ENCODE measurements at places on chromosomes 7 and 10.

GRCh38 chr7:94425546-94425945 lies 30.9 kb downstream of the COL1A2 start:
- DNase-seq, result no peak

- no peak for DNase-seq
Measured at GRCh38 chr10:28008054-28008453, 9.2 kb upstream of the ODAD2 start.

- DNase-seq, result no peak
Measured at GRCh38 chr7:129083525-129083924, 28.6 kb upstream of the TNPO3 start.

- DNase-seq, result peak; percentile 30
Measured at GRCh38 chr7:56287429-56288138, 171.4 kb upstream of the NUPR2 start.

DNA sequence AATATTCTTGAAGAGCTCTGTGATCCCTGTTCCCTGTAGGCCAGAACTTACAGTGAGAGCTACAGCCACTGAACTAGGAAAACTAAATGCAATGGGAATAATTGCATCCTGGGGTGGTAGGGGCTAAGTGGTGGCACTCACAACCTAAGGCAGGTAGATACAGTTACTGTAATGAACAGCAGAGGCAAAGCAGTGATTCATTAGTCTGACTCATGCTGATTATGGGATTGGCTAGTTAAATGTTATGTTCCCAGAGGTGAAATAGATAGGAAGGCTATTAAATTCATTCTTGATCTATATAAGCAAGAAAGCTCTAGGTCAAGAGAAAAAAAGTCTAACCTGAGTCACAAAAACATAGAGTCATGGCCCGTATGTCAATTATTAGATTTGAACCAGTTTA lies 173.1 kb upstream of the MALRD1 start:
- no peak for DNase-seq

DNA sequence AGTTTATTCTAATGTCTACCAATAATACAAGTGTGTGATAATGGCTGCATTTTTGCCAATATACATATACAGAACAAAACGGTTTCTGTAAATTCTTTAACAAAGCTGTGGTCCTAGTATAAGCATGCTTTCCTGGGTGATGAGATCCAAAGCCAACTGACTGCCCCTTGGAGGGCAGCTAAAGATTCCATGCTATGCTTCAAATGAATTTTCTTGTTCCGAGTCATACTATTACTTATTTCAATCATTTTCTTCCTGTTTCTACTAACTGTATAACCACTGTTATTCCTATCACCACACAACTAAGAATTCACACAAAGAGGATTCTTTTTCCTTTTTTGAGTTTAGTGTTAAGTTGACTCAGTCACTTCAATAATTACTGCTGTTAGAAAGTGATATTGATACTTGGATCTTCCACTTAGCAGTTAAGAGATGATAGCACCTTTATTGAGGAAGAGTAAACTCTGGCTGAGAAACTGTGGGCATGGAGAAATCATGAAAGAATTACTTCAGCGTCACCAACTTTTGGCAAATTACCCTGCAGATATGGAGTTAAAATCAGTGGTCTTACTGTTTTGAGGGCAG lies 197.5 kb downstream of the ARL4A start:
- DNase-seq, result no peak

DNA sequence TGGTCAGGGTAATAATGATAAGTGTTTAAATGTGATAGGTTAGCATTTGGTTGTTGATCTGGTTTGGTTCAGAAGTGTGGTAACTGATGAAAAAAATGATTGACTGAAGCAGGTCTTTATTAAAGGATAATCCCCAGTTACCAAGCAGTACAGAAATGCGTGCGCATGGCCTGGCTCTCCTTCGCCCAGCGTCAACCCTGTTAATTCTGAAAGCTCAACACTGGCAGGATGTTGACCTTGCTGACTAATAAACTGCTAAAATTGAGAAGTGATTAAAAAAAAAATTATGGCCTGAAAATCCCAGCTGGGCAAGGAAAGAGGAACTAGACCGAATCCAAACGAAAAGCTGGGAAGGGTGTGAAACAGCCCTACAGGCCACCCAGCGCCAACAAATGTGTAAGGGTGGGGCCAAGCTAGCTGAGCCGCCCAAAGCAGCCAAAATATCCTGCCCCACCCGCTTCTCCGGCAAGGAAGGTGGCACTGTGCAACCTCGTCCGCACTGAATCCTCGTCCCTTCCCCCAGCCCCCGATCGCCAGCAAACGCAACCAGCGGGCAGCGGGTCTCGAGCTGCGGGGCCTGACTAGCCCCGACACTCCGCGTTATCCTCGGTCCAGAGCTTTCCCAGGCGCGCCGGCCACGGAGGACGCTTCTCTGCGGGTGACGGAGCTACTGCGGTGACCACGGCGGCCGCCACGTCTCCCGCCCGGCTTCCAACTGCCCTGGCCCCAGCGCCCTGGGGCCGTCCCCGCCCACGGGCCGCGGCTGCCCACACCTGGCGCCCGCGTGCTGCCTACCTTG lies 561 bp downstream of the SHTN1 start:
- peak; percentile 61 for DNase-seq

GRCh38 chr7:42491106-42491505 lies 254.1 kb upstream of the GLI3 start:
- no peak for DNase-seq

DNA sequence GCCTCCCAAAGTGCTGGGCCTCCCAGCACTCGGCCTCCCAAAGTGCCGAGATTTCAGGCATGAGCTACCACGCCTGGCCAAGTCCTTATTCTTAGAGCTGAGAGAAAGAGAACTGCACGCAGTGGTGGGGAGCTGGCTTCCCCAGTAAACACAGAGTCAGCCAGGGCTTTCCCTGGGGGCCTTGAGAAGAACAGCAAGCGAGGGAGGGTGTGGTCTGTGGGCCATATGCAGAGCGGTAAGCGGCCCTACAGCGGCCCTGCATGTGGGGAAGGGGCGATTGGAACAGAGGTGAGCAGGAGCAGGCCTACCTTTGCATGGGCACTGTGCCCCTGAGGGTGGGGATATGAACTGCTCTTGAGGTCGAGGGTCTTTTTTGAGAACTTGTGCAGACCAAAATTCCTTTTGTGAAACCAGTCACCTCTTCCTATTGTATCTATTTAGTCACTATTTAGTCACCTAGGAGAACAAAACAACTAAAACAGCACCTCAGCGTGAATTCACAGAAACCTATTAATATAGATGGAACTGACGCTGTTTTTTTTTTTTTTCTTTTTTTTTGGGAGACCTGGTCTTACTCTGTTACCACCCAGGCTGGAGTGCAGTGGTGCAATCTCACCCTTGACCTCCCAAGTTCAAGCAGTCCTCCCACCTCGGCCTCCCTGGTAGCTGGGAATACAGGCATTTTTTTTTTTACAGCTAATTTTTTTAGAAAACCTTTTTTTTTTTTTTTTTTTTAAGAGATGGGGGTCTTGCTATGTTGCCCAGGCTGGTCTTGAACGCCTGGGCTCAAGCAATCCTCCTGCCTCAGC lies 36.9 kb upstream of the SH2D4B start:
- no peak for DNase-seq

DNA sequence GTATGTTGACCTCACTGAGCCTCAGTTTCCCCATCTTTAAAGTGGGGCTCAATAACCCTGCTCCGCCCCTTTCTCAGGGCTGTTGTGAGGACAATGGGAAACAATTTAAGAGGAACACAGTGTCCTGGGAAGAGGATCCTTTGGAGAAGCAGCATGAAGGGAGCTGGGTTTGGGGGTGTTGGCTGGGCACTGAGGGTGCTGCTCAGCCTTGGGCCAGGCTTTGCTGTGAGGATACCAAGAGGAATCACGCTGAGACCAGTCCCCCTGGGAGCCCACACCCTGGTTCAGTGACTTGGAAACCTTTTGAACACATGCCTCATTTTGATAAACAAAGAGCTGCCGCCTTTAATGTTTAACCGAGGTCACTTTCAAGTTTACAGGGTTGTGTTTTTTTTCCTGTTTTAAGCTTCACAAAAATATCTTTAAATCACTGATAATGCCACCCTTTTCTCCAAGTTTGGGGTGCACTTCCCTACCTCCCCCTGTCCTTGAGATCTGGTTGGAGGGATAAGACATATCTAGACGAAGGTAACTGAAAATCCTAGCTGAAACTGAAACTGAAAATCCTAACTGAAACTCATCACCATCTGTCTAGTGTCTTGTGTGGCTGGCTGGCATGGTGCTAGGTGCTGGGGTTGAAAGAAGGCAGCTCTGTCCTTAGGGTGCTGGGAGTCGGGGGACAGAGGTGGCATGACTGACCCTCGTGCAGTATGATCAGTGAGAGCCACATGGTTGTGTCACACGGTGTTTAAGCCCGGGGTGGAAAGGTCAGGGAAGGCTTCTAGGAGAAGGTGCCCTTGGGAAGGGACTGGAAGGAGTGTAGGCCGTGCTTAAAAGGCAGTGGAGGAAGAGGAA lies 27.7 kb downstream of the ZNF775 start:
- no peak for DNase-seq

GRCh38 chr10:110649347-110650264 lies 5.5 kb downstream of the RBM20 start:
- no peak for DNase-seq

DNA sequence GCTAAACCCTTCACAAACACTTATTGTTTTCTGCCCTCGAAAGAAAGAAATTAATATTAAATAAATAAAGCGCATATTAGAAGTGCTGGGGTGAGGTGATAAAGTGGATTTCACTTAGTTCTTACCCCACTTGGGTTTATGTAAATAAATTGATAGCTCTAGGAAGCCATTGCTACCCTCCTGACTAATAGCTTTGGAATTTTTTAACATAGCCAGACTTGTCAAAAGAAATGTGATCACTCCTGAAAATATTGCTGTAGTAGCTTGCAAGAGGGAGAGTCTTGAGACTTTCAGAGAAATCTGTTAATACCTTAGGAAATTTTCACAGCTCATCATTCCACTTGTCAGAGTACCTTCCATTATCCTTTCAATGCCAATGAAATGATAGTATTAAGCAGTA lies 7.6 kb downstream of the ARL5B start:
- no peak for DNase-seq

DNA sequence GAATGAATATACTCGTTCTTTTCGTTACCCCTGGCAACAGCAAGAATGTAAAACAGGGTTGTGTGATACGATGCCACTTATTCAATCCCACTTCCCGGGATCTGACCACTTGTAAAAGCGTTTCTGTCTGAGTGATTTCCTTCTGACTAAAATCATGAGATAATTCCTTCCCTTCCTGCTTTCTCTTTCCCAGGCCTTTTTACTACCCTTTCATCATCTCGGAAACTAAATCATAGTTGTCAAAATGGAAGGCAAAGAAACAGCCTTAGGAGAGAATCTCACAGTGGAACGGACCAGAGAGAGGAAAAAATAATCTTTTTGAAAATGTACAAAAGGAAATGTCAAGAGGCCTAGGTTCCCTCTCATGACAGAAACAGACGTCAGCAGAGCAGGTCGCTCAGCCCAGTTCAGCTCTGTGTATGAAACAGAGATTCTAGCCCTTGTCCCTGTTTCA lies 29.8 kb downstream of the DIP2C start:
- peak; percentile 34 for DNase-seq

GRCh38 chr10:90859321-90859751 lies 1.5 kb upstream of the HTR7 start:
- DNase-seq, result no peak

GRCh38 chr7:116403265-116403664 lies 96.3 kb upstream of the CAV2 start:
- DNase-seq, result no peak

GRCh38 chr7:72336382-72336631 lies 75.8 kb downstream of the CALN1 start:
- no peak for DNase-seq

GRCh38 chr10:129171812-129172211 lies 295.2 kb upstream of the MGMT start:
- no peak for DNase-seq

- DNase-seq, result no peak
Measured at GRCh38 chr7:26668821-26669220, 195.6 kb downstream of the SKAP2 start.

GRCh38 chr10:17406036-17406834 lies 48.2 kb downstream of the ST8SIA6 start:
- no peak for DNase-seq

GRCh38 chr7:30994206-30995100 lies 30.7 kb downstream of the GHRHR start:
- no peak for DNase-seq

DNA sequence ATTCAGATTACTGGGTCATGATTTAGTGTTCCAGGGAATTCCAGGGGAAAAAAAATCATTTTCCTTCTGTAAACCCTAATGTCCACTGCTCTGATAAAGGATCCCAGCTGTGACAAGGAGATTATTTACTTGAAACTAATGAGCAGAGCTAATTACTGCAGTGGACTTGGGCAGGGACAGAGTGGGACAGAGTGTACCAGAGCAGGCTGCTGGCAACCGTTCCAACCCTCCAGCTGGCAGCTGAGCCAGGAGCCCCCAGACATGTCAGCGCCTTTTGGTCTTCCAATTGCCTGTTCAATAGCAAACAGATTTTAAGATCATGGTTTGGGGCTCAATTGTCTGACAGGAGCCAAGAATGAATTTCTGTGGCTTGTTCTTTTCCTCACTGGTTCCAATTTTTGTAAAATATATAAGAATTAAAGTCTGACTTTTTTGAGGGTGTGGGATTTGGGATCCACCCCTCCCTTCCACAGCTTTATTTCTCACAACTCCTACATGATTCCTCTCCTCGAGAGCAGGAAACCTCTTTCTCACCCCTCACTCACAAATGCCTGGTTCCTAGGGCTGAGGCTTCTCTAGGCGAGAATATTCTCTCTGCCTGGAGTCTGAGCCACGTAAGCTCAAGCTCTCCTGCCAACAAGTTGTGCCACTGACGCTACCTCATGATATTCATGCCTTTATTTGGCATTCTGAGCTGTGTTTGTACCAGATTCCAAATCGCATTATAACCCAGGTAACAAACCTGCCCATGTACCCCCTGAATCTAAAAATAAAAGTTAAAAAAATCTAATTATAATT lies 20.6 kb upstream of the FAM180A start:
- peak; percentile 63 for DNase-seq

- DNase-seq, result no peak
Measured at GRCh38 chr7:138064856-138065357, 11.4 kb upstream of the AKR1D1 start.

GRCh38 chr10:31884386-31884785 lies 44.2 kb downstream of the ARHGAP12 start:
- no peak for DNase-seq

GRCh38 chr7:44685723-44686122 lies 62.9 kb upstream of the ZMIZ2 start:
- DNase-seq, result no peak

Data from midbrain (tissue), 1 donor.